ENCODE measurements at places on chromosomes 2 and 18.
A peak's percentile ranks its signal among the peaks of the same experiment; 100 is the strongest.

- no peak for DNase-seq
Observed at GRCh38 chr18:8373486-8373885, 235.8 kb upstream of the RAB12 start.

DNA sequence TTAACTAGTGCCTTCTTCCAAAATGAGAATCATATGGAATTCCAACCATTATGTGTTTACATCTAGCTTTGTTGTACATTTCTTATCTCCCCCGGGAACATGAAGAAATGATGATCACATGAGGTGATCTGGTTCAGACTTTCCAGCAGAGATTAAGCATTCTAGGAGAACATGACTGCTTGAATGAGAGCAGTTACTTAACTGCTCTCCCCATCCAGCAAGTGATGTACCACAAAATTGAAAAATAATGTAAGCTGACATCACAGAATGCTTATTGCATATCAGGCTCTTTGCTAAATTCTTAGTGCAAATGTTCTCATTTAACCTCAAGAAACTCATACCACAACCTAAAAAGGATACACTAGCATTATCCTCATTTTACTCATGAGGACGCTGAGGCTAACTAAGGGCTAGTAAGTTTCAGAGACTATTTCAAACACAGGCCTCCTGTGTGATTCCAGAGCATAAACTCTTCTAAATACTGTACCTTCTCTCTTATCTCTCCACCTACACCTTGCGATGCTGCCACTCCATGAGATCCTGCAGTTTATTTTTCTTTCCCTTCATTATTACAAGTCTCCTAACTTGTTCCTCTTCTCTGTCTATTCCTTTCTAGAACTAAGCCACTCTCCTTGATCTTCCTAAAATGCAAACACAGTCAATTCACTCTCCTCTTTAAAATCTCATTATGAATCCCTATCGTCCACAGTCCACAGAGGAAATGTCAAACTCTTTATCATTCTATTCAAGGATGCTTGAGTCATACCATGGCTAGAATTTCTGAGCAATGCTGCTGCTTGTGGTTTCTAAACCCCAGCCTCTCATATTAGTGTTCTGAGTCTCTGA lies 1224.8 kb upstream of the ZEB2 start:
- DNase-seq, result peak; percentile 89

- no peak for DNase-seq
Observed at GRCh38 chr2:29377788-29378187, 262.6 kb downstream of the CLIP4 start.

DNA sequence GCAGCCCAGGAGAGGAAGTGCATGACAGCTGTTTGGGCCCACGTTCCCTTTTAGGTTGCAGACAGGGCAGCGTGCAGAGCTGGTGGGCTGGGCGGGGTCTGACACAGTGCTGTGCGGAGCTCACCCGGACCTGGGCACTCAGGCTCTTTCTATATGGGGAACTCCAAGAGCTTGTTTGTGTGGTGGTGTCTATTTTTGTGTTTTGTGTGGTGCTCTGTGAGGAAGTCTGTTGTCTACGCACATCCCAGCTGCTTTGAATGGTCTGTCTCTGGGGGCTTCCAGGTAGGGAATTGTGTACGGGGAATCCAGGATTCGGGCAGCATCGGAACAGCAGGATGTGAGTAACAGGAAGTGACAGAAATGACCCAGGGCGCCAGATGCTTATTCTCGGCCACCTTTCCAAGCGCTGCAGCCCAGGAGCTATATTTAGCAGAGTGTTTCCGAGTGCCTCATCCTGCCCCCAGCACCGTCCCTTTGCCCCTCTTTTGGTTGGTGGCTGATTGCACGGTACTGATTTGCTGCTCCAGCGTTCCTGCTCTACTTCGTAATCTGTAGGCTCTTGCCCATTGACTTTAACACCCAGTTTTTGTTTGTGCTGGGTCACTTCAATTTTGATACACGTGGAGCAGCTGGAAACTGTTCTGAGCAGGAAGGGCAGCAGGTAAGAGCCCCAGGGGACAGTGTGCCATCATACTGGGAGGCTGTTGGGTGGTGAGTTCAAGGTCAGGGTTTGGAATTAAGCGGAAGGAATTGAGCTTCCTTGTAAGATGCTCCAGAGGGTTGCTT lies 64.7 kb downstream of the DGKD start:
- DNase-seq, result no peak

DNA sequence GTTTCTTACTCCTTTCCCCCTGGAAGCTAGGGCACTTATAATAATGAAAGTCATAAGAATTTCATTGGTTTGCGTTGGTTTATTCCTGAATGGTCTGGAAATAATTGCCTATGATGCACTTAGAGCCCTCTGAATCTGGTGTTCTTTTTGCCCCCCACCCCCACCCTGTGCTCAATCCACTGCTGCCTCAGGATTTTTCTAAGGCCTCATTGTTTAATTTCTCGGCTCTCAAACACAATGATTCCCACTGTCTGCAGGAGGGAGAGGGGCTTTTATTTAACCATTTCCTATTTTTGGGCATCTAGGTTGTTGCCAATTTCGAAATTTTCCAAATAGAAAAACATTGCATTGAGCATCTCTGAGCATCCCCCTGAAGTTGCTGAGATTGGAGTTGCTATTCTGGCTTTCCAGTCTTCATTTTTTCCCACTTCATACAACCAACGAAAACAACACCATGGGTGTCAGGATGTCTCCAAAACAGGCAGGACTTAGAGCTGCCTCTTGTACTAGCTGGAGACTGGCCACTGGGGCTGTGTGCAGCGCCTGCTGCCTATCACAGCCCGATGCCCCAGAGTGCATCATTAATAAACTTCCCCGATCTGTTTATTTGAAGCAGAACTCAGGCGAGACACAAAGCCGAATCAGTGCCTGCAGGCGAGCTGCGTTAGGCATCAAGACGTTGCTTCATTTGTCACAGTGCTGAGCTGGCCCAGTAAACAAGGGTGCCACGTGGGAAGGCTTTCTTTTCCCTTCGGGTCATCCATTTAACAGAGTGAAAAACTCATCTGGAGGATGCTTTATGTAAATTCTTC lies 1.8 kb upstream of the PCARE start:
- no peak for DNase-seq

DNA sequence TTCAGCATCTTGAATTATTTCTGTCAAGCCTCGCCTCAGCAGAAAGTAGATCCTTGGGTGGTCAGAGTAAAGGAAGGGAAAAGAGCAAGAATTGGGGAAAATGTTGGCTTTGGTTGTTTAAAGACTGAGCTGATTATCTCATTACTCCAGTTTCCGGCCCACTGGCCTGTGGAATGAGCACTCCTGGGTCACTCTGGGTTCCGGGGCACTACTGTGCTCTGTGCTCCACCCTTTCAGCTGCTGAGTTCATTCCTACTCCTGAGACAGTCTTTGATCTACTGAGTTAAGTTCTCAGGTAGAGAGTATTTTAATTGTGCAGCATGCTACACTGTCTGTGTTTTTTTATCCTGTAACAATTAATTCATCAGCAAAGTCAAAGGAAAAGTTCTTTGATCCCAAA lies 427.7 kb downstream of the CDH2 start:
- no peak for DNase-seq
